ENCODE measurements at places on chromosomes 2 and 18.

- DNase-seq: no peak
Observed at GRCh38 chr2:29212009-29212408, 96.8 kb downstream of the CLIP4 start.

DNA sequence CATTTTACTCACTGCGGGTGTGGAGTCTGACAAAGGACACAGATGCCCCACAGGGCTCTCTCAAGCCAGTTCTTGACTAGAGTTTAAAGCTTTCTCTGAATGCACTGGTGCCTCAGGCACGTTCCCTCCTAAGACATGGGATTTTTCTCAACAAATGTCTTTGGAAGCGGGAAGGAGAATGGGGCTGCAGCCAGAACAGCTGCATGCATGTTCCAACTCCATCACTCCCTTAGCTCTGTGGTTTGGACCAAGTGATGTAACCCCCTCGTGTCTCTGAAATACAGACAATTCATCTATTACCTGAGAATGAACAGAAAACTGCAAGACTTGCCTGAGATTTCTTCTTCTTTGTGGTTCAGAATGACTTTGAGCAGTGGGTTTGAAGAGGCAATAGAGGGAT, 141.7 kb upstream of the SERPINE2 start:
- no peak for DNase-seq

DNA sequence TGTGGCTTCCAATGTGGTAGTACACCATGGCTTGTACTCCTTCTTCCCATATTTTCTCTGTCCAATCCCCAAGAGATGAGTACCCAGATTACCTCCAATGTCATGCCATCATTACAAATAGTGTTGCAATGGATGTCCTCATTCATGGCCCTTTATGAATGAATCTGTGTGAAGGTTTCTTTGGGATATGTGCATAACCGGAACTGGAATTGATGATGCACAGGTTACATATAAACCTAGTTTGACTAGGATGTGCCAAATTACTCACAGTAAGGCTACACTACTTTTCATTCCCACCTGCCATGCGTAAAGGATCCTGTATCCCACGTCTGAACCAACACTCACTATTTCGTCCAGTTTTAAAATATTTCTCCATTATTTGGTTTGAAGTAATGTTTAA, 173.9 kb upstream of the CXCR4 start:
- DNase-seq: no peak

- DNase-seq: no peak
Observed at GRCh38 chr2:128446874-128447537, 128.3 kb upstream of the HS6ST1 start.

- no peak for DNase-seq
Observed at GRCh38 chr2:112048236-112048592, 6.9 kb upstream of the TMEM87B start.

- no peak for DNase-seq
Observed at GRCh38 chr2:86482034-86482433, 40.9 kb downstream of the KDM3A start.
